Transverse colon (tissue), 4 donors: ENCODE measurements at places on chromosomes 5 and 9. TPM values are rescaled to one million over a fixed set of nuclear protein-coding genes. Genes with fewer than 3 reads are reported as not detected.

- DNase-seq: no peak
Measured at GRCh38 chr5:127596501-127596900, 52.4 kb upstream of the CTXN3 start.

LCN9 gene
- total RNA-seq: not detected

ARHGEF28 gene
- total RNA-seq: 9.8 TPM

GRCh38 chr5:181163487-181164075 lies 16.2 kb downstream of the OR2V2 start:
- no peak for DNase-seq

NFX1 gene
- 17.7 TPM for total RNA-seq

SLC36A3 gene
- not detected for total RNA-seq

GPX8 gene
- 2.7 TPM for total RNA-seq
